ENCODE measurements at places on chromosomes 16 and 17. TPM values are rescaled to one million over a fixed set of nuclear protein-coding genes. Genes with fewer than 3 reads are reported as not detected.
A peak's percentile ranks its signal among the peaks of the same experiment; 100 is the strongest.

IGFALS gene
- total RNA-seq: not detected

RPRML gene
- total RNA-seq: not detected

G6PC1 gene
- total RNA-seq: not detected

C1QTNF8 gene
- 0.19 TPM for total RNA-seq

METTL23 gene
- 17.3 TPM for total RNA-seq

SALL1 gene
- 0.08 TPM for total RNA-seq

OXLD1 gene
- 18.6 TPM for total RNA-seq

GINS3 gene
- total RNA-seq: 6.5 TPM

C16orf95 gene
- total RNA-seq: 4.2 TPM

DNA sequence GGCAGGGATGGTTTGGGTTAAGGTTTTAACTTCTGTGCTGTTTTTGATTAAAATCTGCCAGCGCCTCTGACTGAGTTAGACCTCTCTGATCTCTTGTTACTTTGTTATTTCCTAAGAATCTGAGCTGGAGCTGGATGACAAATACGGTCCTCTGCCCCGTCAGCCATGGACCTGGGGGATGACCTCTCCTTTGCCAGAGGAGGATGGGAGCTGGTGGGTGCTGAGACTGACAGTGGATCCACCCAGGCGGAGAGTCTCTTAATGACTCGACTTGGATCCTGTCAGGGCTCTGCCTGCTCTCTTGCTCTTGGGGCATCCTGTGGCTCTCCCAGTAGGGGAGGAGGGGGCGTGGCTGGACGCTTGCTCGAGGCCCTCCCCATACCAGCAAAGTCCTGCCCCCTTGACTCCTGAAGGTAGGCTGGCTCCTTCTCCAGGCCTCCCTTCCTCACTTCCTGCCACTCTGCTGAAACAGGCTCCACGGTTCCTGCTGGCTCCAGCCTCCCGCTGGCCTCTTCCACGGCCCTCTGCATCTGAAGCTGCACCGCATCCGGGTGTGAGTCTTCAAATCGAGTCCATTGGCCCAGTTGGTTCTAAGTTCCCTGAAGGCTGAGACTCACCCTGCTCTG, 24.8 kb upstream of the MAP3K14 start:
- peak; percentile 83 for DNase-seq

DNA sequence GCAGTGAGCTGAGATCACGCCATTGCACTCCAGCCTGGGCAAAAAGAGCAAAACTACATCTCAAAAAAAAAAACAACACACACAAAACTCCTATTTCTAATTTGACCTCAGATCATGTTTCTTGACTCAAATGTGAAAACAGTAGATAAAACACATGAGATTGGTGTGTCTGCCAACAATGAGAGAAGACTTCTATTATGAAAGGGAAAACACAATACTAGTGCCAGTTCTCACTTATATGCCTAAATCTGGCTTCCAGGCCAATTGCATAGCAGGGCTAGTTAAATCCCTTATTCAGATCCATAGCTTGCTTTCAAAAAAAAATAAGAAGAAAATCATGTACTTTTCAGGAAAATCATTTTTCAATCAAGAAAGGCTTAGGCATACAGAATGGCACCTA, 39.4 kb downstream of the AP1G1 start:
- no peak for DNase-seq

GRCh38 chr16:10620120-10620519, 39.7 kb upstream of the EMP2 start:
- DNase-seq: no peak

DNA sequence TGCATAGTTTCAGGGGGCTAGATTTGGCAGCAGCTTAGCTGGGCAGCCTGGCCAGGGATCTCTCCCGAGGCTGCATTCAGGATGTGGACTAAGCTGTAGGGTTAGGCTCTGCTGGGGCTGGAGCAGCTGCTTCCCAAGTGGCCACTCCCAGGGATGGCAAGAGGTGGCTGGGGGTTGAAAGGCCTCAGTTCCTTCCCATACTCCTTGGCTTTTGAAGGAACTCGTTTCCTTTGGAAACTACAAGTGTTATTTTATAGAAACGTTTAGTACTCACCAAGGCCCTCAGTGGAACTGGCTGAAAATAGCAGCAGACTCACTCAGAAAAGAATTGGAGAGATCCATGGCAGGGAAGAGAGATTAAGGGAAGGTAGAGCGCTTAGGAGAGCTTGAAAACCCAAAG, 76.4 kb downstream of the WWP2 start:
- DNase-seq: no peak

GRCh38 chr17:55909776-55910175, 158.9 kb downstream of the PCTP start:
- DNase-seq: no peak

- no peak for DNase-seq
These were observed 83.5 kb downstream of the CDYL2 start for GRCh38 chr16:80720804-80721371.

- no peak for DNase-seq
These were observed 162.7 kb downstream of the CCT6B start for GRCh38 chr17:34798581-34798980.

- DNase-seq: no peak
These were observed 4.4 kb upstream of the PIK3R5 start for GRCh38 chr17:8969901-8970300.

- DNase-seq: no peak
These were observed 20.2 kb downstream of the SEC14L1 start for GRCh38 chr17:77160875-77161530.

DNA sequence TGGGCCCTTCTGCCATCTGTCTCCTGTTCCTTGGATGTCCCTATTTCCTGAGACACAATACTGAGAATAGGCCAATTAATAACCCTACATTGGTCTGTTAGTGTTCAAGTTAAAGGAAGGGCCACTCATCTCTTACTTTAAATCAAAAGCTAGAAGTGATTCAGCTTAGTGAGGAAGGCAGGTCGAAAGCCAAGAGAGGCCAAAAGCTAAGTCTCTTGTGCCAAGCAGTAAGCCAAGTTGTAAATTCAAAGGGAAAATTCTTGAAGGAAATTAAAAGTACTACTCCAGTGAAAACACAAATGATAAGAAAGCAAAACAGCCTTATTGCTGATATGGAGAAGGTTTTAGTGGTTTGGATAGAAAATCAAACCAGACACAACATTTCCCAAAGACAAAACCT, 28.8 kb downstream of the ANKFN1 start:
- no peak for DNase-seq

DNA sequence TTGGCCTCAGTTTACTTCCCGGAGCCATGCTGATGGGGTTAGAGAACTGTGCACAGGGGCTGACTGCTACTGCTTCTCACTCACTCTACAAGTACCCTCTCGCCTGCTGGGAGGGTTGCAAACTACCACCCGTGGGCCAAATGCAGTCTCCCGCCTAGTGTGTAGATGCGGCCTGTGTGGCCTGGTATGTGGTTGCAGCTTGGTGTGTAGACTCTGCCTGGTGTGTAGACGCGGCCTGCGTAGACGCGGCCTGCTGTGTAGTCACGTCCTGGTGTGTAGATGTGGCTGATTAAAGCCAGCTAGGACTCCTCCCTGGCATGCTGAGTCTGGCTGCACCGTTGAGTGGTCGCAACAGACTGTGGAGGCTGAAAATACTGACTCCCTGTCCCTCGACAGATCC, 7.3 kb downstream of the CANT1 start:
- DNase-seq: peak; percentile 44

DNA sequence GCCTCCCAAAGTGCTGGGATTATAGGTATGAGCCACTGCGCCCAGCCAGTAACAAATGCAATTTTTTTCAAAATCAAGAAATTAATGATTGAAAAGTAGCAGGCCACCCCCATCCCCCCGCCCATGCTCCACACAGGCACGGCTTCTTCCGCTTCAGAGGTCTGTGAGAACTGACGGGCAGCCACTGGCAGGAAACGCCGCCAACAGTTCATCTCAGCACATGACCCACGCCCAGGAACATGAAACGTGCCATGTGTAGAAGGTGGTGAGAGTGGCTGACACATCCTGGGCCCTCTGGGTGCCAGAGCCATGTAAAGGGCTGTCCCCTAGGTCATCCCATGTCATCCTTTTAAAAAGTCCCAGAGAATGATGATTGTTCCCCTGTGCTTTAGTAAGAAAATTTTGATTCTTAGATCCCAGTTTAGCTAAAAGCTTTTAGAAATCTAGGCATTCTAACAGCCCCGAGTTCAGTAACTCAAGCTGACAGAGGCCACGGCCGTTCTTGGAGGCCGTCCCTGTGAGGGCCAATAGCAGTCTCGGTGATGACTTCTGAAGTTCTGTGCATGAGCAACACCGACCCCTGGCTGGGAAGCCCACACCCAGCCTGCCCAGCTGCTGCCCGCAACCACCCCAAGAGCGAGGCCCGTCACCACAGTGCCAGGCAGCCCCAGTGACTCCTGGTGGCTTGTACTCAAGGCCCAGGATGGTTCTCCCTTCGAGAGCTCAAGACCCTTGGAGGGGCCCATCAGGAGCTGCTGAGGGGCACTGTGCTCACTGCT, 52.1 kb downstream of the KLHDC4 start:
- DNase-seq: no peak

GRCh38 chr16:27199736-27200135, 3.6 kb upstream of the KDM8 start:
- DNase-seq: no peak

DNA sequence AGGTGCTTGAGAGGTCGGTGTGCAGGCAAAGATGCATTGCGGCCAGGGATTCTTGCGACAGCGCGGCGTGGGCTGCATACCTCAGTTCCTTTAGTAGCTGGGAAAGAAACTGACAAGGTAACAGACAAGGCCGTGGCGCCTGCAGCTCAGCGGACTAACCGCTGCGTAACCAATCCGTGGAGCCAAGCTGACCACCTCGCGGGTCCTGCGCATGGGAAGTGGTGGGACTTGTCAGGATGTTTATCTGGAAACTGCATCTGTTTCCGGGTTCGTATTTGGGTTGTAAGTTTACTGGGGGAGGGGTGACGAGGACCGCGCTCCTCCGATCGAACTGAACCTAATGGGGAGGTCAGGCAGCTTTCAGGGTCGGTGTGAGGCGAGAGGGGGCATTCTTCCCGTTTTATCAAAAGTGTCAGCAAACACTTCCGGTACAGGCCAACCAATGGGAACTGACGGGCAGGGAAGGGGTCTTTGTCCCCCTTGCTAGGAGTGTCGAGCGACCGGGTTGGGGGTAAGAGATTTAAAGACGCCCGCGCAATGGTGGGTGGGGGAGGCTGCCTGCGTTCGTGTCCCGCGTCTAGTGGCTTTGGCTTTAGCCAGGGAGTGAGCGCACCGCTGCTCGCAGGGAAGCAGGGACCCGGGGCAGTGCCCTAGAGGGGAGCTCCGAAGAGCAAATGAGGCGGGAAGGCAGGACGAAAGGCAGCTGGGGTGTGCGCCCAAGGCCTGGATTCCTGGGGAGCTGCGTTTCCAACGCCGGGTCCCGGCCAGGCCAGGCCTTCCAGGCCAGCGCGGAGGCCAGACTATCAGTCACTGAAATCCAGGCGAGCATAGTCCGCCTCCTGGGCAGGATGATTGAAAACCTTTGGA, 7.0 kb downstream of the IRX6 start:
- no peak for DNase-seq

GRCh38 chr17:33550261-33550660, 257.2 kb upstream of the ASIC2 start:
- no peak for DNase-seq

GRCh38 chr16:4182581-4183236, 59.2 kb downstream of the SRL start:
- no peak for DNase-seq

DNA sequence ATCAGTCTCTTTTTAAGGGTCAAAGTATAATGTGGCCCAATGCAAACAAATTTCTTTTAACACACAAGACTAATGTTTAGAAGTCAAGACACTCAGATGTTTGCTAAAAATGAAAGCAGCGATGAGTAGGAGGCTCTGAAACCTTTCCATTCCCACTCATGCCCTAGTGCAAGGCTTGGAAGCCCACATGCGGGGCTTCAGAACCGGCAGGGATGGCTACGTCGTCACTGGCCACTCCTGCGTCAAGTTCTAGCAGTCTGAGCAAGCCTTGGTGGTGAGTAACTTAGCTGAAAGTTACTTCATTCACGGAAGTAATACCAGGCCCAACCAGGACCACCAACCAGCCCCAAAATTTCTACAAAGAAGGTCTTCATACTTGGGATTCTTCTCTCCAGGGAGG, 14.8 kb upstream of the TMED6 start:
- DNase-seq: no peak

GRCh38 chr17:82316651-82317393, 586 bp downstream of the CD7 start:
- no peak for DNase-seq

GRCh38 chr17:31663576-31663975, 195.5 kb downstream of the COPRS start:
- DNase-seq: no peak

GRCh38 chr16:55900616-55901393, 25.6 kb upstream of the CES5A start:
- DNase-seq: no peak

DNA sequence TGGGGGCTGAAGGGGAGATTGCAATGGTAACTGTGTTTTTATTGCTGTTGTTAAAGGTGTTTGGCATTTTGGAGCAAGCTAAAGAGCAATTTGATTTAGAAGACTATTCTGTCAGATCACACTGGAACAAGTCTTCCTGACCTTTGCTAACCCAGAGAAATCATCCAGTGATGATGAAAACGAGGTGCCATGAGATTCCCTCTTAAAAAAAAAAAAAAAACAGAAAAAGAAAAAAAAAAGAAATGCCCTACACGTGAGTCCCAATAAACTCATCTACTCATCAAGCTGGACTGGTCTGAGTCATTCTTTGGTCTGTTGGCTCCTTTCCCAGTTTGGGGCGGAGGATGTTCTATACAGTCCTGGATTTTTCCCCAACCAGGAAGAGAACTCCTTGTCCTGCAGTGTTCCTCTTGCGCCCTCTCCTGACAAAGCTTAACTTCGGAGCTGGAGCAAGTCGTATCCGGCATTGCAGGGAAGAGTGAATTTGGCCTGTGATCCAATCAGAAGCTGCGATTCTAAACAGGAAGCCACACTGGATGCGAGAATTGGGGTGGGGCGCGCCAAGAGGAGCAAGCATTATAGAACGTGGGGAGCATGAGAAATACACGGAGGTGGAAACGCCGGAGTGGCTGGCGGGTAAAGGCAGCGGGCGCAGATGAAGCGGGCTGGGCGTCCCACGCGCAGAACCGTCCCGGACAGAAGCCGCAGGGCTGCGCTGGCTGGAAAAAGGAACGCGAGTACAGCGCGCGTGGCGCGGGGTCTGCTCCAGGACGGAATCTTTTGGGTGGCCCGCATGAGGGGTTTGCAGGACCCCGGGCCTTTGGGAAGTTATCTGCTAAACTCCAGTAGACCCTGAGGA, 22.4 kb upstream of the CRYM start:
- peak; percentile 91 for DNase-seq

DNA sequence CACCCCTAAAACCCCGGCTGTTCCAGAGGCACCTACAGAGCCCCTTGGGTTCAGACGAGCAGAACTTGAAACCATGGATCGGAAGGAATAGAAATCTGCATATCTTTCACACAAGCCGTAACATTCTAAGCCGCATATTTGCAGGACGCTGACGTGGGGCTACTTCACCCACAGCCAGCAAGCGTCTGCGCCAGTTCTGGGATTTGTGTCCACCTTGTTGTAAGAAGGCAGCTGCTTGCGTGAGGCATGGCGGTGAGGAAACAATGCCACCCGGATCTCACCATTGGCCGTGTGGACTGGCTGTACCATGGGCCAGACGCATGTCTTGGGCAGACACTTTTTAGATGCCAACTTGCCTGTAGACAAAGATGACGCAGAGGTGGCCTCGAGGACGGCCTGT, 34.5 kb downstream of the TNFRSF13B start:
- peak; percentile 53 for DNase-seq

Data from Right ventricle myocardium inferior (tissue), 1 donor.